T-helper 22 cell (primary cell): ENCODE measurements at places on chromosomes 2 and 18.

DNA sequence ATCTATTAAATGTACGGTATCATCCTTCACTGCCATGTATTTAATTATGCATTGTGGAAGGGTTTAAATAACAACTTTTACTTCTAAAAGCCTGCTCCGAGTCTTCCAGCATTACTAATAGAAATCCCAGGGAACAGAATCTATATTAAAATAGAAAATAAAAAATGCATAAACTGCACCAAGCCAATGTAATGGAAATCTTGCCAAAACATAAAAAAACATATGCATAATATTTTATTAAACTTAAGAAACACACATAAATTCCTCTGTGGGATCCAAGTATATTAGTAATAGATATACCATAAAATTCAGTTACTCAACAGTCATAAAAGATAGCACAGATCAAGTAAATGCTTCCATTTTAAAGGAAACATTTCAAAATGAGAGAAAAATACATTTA, 175.6 kb downstream of the TDRD15 start:
- no peak for DNase-seq

GRCh38 chr2:37794717-37795116, 123.3 kb upstream of the CDC42EP3 start:
- DNase-seq: no peak

DNA sequence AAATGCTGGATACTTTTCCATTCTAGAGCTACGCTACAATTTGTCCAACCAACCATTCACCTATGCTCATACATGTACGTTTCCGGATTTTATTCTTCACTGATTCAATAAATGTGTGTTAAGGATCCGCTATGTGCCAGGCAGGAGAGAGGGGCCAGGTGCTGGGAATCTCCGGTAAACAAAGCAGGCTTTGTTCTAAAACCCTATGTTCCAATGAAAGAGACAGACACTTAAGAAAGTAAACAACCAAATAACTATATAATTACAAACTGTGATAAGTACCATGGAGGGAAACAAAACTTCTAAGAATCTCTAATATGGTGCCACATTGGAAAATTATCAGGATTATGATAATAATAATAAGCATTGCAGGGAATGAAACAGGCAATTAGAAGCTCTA, 22.2 kb upstream of the POMC start:
- no peak for DNase-seq

DNA sequence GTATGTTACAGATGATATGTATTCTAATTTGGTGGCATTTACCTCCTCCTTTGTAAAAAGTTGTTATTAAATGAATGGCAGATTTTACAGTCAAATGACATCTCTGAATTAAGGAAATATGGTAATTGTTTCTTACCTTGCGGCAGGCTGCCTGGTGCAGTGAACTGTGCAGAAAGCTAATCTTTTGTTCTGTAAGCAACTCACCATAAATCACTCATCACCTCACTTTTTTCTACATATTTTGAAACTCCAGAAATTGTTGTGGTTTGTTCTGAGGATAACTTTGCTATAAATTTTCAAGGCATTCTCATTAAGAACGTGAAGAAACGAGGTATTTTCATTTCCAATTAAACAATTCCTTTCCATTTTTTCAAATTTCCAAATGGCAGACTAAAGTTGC, 52.7 kb downstream of the ST6GAL2 start:
- no peak for DNase-seq

GRCh38 chr18:57881818-57882413, 78.8 kb upstream of the ATP8B1 start:
- no peak for DNase-seq

- no peak for DNase-seq
Observed at GRCh38 chr2:60538101-60538500, 15.4 kb downstream of the BCL11A start.

DNA sequence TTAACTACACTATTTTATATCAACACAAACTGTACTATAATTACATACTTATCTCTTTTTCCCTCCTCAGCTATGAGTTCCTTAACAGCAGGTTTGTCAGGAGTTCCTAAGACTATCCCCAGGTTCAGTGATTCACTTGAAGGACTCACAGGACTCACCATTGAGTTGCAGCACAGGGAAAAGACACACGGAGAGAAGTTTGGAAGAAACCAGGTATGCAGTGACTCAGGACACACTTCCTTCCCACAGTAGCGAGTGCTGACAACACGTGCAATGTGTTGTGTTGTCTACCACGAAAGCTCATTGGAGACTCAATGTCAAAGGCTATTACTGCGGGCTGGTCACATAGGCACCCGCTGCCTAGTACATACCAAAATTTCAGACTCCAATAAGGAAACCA, 32.0 kb downstream of the MGAT4A start:
- no peak for DNase-seq

GRCh38 chr18:27211569-27211968, 26.5 kb upstream of the CHST9 start:
- DNase-seq: no peak
